ENCODE measurements at places on chromosomes 1 and 21.

- no peak for DNase-seq
These were observed 6.1 kb downstream of the PCSK9 start for GRCh38 chr1:55045430-55045829.

GRCh38 chr1:115922801-115923200 is 53.5 kb upstream of the SLC22A15 start:
- DNase-seq, result no peak

DNA sequence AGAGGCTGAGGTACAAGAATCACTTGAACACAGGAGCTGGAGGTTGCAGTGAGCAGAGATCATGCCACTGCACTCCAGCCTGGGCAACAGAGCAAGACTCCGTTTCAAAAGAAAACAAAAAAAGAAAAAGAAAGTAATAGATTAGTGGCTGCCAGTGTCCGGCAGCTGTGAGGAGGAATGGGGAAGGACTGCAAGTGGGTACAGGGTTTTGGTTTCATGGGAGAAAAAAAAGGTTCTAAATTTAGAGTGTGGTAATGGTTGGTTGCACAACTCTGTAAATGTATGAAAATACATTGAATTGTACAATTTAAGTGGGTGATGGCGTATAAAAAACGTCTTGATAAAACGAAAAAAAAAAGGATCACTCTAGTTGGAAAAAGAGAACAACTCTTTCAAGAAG is 6.7 kb downstream of the TAF1A start:
- no peak for DNase-seq

GRCh38 chr1:25195835-25196234 is 36.5 kb downstream of the SYF2 start:
- no peak for DNase-seq

All from left lobe of liver (tissue), 2 donors.